SK-N-SH (cell line): ENCODE measurements at places on chromosomes 2 and 18. TPM values are rescaled to one million over a fixed set of nuclear protein-coding genes. Genes with fewer than 3 reads are reported as not detected.

The PSMA8 gene
- polyA plus RNA-seq, result not detected in 2 replicates

- no peak for DNase-seq
Measured at GRCh38 chr2:177572236-177572671, 179.7 kb downstream of the AGPS start.

DNA sequence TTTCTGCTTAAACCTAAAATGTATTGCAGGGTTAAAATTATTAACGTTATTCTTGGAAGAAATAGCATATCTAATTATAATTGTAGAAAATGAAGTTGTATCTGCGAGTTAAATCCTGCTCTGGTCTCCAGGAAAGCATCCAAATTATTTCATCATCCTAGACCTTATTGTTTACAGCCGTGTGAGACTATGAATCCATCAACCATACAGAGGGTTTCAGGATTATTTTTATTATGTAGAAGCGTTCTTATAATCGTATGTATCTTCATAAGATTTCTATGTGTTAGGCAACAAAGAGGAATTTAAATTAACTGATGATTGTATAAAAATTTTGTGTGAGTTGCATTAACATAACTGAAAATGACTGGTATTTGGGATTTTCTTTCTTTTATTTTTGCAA lies 14.5 kb upstream of the DSC3 start:
- DNase-seq, result no peak

The PROKR1 gene
- not detected in 2 replicates for polyA plus RNA-seq

The ACTG2 gene
- polyA plus RNA-seq, result 0.10 and 0.25 TPM in 2 replicates
